ENCODE measurements at places on chromosomes 5 and 9.

- DNase-seq, result no peak
- H3K27ac ChIP-seq, result no peak overlapping the region
- H3K36me3 ChIP-seq, result peaks cover 2% of the 10 kb centered on the region
- H3K4me3 ChIP-seq, result no peak overlapping the region
- peaks cover 8% of the 10 kb centered on the region for H3K27me3 ChIP-seq
Measured at GRCh38 chr9:134548618-134549017, 93.0 kb upstream of the COL5A1 start.

DNA sequence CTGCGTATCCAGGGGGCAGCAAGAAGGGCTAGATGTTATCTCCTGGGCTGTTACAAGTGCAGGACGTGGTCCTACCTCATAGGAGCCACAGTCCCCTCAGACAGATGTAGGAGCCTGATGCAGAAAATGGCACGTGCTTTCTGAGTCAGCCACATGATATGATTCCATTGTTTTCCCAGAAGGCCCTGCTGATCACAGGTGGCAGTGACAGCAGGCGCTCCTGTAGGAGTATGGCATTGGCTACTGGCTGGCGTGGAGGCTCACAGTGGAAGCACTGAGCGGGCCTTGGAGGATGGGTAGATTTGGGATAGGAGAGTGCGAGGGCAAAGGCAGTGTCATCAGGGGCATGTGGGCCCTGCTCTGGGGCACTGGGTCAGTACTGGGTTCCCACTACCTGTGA, 21.9 kb downstream of the USP20 start:
- no peaks in the 10 kb centered on the region for H3K27me3 ChIP-seq
- peak overlapping the region; percentile 87 for H3K27ac ChIP-seq
- peaks cover 30% of the 10 kb centered on the region for H3K36me3 ChIP-seq
- no peak for DNase-seq

GRCh38 chr9:6946583-6947166, 188.9 kb downstream of the KDM4C start:
- peaks cover 12% of the 10 kb centered on the region for H3K4me1 ChIP-seq
- DNase-seq, result no peak
- no peak overlapping the region for H3K27ac ChIP-seq

- no peak overlapping the region for H3K4me3 ChIP-seq
- H3K27ac ChIP-seq, result no peak overlapping the region
Measured at GRCh38 chr9:133761641-133762248, 23.6 kb upstream of the SARDH start.

DNA sequence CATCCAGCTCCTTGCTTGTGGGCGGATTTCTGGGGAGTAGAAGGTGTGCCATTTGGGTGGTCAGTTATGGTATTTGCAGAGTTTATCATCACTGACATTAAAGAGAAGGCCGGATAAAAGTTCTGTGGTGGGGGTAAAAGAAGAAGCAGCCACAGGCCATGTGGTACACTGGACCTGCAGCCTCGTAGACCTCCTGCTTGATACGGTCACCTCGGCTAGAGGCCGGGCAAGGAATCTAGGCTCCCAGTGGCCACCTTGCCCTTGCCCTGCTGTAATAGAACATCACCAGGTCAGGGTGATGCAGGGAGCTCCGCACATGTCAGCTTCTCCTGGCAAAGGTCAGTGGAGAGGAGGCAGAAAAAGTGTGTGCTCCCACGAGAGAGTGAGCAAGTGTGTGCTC, 376.1 kb upstream of the IRX4 start:
- DNase-seq, result no peak
- no peaks in the 10 kb centered on the region for H3K4me1 ChIP-seq
- no peaks in the 10 kb centered on the region for H3K36me3 ChIP-seq
- no peak overlapping the region for H3K4me3 ChIP-seq
- no peak overlapping the region for H3K27ac ChIP-seq
